Mononuclear cell (primary cell): ENCODE measurements at places on chromosomes 1 and 21. TPM values are rescaled to one million over a fixed set of nuclear protein-coding genes. Genes with fewer than 3 reads are reported as not detected.

FNDC5 gene
- total RNA-seq, result 0.10 TPM

ATP5PF gene
- 21.9 TPM for total RNA-seq

TAS1R1 gene
- 0.10 TPM for total RNA-seq

THEM5 gene
- total RNA-seq, result not detected
